ENCODE measurements at places on chromosomes 1 and 21.
A peak's percentile ranks its signal among the peaks of the same experiment; 100 is the strongest.

GRCh38 chr1:40399984-40400704 lies 26.6 kb downstream of the SMAP2 start:
- DNase-seq, result no peak

DNA sequence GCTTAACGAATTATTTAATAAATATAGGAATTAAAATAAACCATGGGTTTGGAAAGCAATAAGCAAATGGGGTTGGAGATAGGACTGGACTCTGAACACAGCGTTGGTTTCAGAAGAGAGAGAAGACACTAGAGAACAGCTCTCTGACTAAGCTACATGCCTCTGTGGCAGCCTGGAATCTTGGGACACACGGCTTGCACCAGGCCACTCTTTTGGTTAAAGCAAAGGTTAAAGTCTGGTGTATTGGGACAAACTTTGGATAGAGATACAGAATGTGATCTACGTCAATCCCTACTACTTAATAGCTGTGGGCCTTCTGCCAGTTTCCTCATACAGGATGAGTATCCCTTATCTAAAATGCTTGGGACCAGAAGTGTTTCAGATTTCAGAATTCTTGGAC lies 49.7 kb upstream of the HSD17B7 start:
- DNase-seq, result no peak

DNA sequence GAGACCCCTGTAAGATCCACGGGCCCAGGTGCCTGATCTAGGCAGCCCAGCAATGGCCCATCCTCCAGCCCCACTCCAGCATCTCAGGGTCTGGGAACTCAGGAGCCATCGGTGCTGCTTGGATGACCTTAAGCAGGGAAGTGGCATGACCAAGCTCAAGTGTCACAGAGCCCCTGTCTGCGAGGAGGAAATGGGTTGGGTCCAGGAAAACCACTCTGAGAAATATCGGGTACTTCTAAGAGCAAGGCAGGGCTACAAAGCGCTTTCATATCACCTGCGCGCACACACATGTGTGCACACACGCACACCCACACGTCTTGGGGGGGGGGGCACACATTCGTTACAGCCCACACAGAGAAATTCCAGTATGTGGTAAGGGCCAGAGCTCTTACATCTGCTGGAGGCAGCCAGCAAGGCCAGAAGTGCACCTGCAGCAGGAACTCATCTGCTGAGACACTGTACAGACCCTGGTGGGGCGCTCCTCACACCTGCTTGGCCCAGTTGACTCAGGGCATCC lies 32.6 kb upstream of the SPOCD1 start:
- no peak for DNase-seq

GRCh38 chr1:164771619-164772361 lies 212.8 kb downstream of the PBX1 start:
- DNase-seq, result peak; percentile 64

Measured in adipocyte (in vitro differentiated cells).